T1000 (cell line): ENCODE measurements at places on chromosomes 2 and 18.

- no peak for DNase-seq
These were observed 417.6 kb downstream of the ZNF521 start for GRCh38 chr18:24934258-24934932.

DNA sequence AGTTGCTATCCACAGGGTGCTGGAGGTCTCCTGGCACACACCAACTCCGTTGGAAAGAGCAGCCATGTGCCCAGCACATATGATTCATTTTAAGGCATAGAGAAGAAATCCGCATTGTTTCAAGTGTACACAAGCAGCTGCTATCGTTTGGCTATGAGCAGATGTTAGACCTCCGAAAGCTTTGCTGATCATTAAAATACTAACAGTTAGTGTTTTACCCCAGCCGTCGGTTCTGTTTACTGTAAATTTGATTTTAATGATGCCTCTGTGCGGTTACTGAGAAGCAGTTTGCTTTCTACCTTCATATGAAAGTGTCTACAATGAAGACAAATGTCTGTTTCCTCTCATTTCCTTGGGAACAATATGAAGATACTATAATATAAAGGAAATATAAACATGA is 154.9 kb downstream of the PTGR3 start:
- no peak for DNase-seq

DNA sequence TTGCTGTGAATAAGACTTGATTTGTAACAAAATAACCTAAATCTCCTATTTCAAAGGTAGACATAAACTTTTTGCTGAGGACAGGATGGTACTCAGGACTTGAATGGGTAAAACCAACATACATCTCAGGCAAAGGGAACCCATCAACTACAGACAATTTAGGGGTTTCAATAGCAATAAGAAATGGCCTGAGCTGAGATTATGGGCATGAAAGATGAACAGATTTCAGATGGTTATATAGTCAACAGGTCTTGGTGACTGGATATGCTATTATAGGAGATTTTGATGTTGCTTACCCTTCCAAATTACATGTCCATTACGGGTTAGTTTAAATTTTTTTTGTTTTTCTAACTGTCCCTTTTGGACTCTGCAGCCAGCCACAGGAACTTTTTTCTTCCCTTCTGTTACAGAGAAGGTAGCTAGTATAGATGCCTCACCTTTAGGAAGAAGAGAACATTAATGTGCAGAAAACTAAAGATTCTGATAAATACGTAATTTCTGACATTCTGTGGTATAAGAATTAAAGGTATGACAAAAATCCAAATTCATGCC is 4.6 kb downstream of the RPS27A start:
- DNase-seq: no peak

DNA sequence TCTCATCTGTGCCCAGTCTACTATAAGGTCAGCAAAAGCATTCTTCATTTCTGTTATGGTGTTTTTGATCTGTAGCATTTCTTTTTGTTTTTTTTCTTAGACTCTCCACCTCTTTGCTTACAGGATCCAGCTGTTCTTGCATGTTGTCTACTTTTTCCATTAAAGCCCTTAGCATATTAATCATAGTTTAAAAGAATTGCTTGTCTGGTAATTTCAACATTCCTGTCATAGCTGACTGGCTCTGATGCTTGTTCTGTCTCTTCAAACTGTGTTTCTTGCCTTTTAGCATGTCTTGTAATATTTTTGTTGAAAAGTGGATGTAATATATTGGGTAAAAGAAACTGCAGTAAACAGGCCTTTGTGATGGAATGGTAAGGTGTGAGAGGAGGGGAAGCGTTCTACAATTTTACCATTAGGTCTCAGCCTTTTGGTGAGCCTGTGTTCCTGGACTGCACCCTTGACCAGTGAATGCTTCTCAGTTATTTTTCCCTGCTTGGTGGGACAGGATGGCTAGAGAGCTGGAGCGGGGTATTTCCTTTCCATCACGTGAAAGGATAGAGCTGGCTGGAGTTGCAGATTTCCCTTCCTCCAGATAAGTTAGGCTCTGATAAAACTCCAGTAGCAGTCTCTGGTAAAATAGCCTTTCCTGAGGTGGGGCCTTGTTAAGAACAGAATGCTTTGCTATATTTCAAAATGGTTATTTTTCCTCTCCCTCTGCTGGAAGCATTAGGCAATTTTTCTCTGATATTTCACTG is 65.4 kb downstream of the PLA2R1 start:
- no peak for DNase-seq

DNA sequence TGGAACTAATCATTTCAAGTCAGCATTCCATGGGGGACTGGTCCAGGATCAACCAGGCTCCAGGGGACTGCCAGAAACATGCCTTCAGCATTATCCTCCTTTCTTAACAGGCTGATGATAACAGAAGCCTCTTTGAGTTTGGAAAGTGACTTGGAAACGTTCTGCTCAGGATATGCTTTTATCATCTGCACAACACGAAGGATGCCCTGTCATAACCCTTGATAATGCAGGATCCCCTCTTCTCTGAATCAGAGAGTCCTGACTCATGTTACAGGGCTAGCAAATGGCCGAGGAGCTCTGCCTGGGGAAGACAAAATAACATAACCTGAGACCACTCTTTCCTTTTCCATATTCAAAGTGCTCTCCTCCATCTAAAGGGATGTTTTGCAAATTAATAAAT is 6.7 kb downstream of the SCYGR3 start:
- DNase-seq: no peak
